Activated T-cell treated with anti-CD3 and anti-CD28 coated beads, Interleukin-2, amount 50 U/mL, for 72 hours (primary cell): ENCODE measurements at places on chromosomes 11 and 22. TPM values are rescaled to one million over a fixed set of nuclear protein-coding genes. Genes with fewer than 3 reads are reported as not detected.

CSF2RB gene
- 1.8 TPM for total RNA-seq

TRIM49C gene
- total RNA-seq: not detected

PACS1 gene
- total RNA-seq: 104 TPM

FXYD6 gene
- total RNA-seq: 0.25 TPM

SYT12 gene
- not detected for total RNA-seq

HOATZ gene
- total RNA-seq: not detected

VSIG2 gene
- 0.48 TPM for total RNA-seq

XBP1 gene
- 205 TPM for total RNA-seq

RBMXL2 gene
- not detected for total RNA-seq

PITPNM1 gene
- total RNA-seq: 94.3 TPM

OLFML1 gene
- not detected for total RNA-seq

AIFM3 gene
- 0.58 TPM for total RNA-seq

CDC42EP2 gene
- 2.3 TPM for total RNA-seq

OR8A1 gene
- not detected for total RNA-seq

ZNF214 gene
- total RNA-seq: 0.10 TPM

SPECC1L gene
- 61.8 TPM for total RNA-seq

ARHGEF12 gene
- 16.1 TPM for total RNA-seq

GPR83 gene
- total RNA-seq: 0.12 TPM

PMM1 gene
- 86.2 TPM for total RNA-seq

APOBEC3B gene
- 44.7 TPM for total RNA-seq

HORMAD2 gene
- total RNA-seq: 0.12 TPM

SLC17A6 gene
- total RNA-seq: not detected

JHY gene
- 6.0 TPM for total RNA-seq

P2RX3 gene
- total RNA-seq: not detected

UBE4A gene
- 45.6 TPM for total RNA-seq

RASSF10 gene
- total RNA-seq: not detected

GLB1L2 gene
- total RNA-seq: 2.4 TPM

DEUP1 gene
- not detected for total RNA-seq

MMP1 gene
- not detected for total RNA-seq

TBX1 gene
- total RNA-seq: 0.12 TPM

ANKK1 gene
- 0.12 TPM for total RNA-seq

ACO2 gene
- total RNA-seq: 74.9 TPM

SYCE3 gene
- total RNA-seq: 1.7 TPM

TSPAN32 gene
- total RNA-seq: 10.2 TPM

FGF3 gene
- total RNA-seq: not detected
